ENCODE measurements at places on chromosomes 16 and 17.

- no peak for DNase-seq
These were observed 241.8 kb downstream of the C16orf95 start for GRCh38 chr16:87075319-87075860.

GRCh38 chr16:84746875-84747274 lies 47.1 kb downstream of the USP10 start:
- peak; percentile 19 for DNase-seq

GRCh38 chr17:36944553-36944952 lies 4.2 kb upstream of the AATF start:
- DNase-seq, result no peak

DNA sequence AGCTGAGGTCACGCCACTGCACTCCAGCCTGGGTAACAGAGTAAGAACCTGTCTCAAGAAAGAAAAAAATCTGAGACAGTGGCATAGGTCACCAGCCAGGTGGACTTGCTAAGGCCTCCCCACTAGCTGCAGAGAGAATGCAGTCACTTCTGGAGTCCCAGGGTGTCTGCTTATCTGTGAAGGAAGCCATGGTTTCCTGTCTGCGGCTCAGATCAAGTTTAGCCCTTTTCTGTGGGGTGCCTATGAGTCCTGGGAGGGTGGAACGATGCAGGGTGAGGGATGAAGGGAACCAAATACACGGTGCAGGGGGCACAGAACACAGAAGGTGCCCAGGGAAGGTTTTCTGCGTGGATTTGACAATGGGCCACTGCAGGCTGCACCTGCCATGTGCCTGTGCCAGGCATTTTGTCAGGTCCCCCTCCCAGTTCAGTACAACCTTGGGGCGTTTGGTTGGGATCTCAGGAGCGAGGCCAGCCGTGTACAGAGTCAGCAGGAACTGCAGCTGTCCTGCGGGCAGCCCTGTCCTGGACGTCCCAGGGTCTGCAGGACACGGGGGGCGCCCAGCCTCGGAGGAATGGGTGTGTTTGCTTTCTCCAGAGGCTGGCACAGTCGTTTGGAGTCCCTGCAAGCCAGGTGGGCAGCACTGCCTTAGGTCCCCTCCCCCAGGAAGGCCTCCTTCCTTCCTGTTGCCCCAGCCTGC lies 41.8 kb downstream of the RAB11FIP4 start:
- no peak for DNase-seq

DNA sequence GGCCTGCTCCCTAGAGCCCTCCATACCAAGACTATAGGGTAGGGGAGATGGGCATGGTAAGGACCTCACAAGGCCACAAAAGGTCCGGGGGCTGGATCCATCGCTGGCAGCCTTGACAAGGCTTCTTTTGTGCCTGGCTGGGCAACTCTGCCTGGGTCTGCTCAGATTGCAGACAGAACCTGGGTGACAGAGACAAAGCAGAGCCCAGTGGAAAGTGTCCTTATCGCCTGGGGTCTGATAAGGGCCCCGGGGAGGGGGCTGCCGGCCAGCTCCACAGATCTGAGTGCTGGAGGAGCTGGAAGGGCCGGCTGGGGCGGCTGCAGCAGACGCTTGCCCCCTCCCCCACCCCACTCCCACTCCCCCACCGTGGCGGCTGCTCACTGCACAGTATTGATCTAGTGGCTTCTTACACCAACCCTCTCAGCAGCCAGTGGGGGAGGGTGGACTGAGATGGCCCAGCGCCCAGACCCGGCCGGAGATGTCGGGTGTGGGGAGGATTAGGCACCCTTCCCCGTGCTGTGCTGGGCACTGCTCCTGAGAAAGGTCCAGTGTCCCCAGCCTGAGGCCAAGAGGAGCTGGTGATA lies 7.2 kb downstream of the MMP15 start:
- no peak for DNase-seq

GRCh38 chr16:2981899-2982250 lies 1.6 kb upstream of the PKMYT1 start:
- DNase-seq, result no peak

GRCh38 chr17:50331085-50331791 lies 14.7 kb upstream of the XYLT2 start:
- no peak for DNase-seq

DNA sequence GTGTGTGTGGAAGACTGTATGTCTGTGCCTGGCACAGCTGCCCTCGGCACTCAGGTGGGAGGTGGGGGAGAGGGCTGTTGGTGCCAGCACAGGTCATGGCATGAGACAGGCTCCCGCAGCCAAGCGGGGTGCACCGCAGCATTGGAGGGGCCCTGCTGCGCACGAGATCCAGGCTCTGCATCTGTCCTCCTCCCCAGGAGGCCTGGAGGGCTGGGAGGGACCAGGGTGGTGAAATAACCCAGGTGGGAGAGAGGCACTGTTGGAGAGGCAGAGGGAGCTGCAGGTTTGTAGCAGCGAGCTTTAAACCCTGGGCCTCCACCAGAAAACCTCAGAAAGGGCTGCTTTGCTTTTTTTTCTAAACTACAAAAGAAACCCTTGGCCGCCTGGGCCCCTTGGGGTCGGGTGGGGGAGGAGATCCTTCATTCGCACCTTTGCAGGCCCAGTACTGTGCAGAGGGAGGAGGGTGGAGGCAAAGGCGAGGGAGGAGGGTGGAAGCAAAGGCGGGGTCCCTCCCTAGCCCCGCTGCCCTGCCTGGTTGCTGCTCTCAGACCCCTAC lies 241.7 kb downstream of the SEC14L1 start:
- DNase-seq, result peak; percentile 85

- no peak for DNase-seq
These were observed 6.5 kb upstream of the RAP1GAP2 start for GRCh38 chr17:2789700-2790099.

DNA sequence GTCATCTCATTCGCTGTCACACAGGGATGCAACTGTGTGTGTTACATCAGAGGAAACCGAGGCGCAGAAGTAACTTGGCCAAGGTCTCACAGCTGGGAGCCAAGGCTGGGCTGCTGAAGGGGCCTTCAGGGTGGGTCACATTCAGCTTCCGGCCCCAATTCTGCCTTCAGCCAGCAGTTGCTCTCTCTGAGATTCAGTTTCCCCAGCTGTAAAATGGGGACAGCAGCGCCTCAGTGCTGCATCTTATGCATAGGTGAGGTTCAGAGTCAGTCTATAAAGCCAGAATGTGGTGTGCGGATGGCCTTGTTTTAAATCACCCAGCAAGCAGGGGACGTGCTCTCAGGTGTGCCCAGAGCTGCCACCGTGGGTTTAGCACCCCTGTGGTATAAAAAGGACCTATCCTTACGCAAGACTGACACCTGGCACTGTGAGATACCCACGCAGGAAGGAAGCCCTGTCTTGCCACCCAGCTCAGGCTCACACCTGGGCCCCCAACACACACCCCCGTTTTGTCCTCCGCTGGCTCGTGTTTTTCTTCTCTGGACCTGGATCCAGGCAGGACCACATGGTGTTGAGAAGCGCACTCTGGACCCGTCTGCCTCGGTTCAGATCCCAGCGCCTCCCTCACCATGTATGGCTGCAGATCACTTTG lies 94.6 kb upstream of the GSE1 start:
- no peak for DNase-seq

DNA sequence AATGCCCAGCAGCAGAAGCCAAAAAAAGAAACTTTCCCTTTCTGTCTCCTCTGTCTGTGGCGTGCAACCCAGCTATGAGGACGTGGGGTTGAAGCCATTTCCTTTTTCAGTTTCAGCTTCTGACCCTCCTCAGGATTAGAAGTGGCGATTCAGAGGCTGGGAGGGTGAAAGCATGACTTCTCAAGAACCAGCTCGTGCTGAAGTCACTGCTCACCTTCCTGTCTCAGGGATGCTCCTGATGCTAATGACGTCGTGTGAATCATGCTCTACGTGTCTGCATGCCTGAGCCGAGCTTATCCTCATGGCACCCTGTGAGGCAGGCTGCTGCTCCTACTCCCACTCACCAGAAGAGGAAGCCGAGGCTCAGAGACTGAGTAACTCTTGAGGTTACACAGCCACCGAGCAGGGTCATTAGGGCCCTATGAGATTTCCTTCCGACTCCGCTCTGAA lies 5.7 kb upstream of the LPO start:
- DNase-seq, result no peak

- no peak for DNase-seq
These were observed 34.5 kb downstream of the PSME3IP1 start for GRCh38 chr16:57151369-57151768.

DNA sequence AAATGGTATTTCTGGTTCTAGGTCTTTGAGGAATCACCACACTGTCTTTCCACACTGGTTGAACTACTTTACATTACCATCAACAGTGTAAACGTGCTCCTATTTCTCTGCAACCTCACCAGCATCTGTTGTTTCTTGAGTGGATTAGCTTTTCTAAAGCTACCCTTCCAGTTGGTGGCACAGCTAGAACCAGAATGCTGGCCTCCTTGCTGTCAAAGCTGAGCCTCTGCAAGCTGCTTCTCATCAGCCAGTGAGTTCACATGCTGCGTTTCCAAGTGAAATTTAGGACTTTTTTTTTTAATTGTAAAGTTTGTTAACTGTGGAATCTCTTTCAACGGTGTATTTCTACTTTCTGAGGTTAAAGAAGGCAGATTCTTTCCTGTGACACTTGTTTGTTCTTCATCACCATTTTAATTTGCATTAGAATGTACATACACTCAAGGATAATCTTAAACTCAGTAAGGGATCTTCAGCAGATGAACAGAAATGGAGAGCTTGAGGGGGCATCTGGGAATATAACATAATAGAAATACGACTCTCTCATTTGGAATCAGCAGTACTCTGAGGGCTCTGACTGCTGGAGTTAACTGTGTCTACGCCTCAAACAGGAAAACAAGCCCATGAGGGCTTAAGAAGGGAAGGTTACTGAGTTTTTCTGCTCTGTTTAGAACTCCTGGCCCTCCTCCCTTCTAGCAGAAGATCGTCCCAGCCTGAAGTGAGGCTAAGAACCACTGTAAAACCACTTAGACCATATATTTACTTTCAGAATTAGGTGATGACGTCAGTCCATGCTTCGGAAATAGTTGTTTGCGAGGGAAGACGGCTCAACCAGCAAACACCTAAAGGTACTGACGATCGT lies 148.4 kb upstream of the FAM20A start:
- DNase-seq, result no peak

GRCh38 chr16:50121721-50122445 lies 31.2 kb upstream of the TENT4B start:
- DNase-seq, result no peak

- DNase-seq, result no peak
These were observed 103.9 kb upstream of the FAM20A start for GRCh38 chr17:68704871-68705713.

- DNase-seq, result no peak
These were observed at the start of gene CSF3 for GRCh38 chr17:40015005-40015997. TSS of gene CSF3 (plus strand) at chr17:40015440. CDS start at chr17:40015475, 35 bp downstream.

GRCh38 chr17:40472733-40473452 lies 28.5 kb downstream of the TNS4 start:
- DNase-seq, result no peak

GRCh38 chr17:31058976-31059375 lies 35.8 kb upstream of the NF1 start:
- no peak for DNase-seq

GRCh38 chr17:27654654-27655524 lies 23.9 kb downstream of the LGALS9 start:
- peak; percentile 88 for DNase-seq

DNA sequence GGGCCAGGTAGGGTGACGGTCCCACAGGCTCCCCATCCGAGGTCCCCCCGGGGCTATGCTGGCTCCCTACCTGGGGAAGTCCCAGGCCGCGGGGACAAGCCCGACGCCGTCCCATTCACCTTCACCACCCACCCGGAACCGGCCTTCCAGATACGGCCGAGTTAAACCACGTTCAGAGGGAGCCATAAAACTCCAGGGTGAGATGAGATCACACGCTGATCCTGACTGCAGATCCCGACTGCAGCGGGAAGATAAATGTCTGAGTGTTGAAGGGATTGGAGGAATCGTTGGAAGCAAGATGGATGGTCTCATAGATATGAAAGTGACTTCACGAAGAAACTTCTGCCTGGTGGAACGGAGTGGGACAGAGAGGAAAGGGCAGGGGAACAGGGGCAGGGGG lies 13.6 kb upstream of the C1QTNF8 start:
- no peak for DNase-seq

GRCh38 chr17:64178011-64178825 lies 48.3 kb upstream of the ERN1 start:
- DNase-seq, result no peak

DNA sequence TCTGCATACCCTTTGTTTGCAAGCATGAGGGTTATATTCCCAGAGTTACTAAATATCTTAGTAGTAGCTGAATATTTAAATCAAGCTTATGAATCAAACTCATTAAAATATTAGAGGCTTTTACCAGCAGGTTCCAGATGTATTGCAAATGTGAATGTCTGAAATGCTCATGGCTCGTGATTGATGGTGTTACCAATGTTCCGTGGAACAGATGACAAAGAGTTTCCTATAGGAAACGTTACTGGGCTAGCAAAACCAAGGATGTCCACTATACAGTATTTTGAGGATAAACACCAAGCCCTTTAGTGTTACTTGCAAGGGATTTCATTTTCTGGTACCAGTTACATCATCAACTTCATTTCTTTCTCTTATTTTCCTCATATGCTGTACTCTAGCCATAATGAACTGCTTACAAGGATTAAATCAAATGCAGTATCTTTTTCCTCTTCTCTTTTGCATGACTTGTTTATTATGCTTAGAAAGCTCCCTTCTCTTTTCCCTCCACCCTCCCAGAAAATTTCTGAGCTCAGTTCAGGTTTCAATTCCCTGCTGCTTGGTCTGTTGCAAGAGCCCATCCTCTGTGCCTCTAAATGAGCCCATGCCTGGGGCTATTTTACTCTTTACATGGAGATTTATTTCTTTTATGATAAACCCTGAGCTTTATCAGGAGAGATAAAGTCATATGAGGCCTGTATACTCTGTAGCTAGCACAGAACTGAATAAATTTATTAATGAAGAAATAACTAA lies 1537.1 kb upstream of the GOT2 start:
- no peak for DNase-seq

DNA sequence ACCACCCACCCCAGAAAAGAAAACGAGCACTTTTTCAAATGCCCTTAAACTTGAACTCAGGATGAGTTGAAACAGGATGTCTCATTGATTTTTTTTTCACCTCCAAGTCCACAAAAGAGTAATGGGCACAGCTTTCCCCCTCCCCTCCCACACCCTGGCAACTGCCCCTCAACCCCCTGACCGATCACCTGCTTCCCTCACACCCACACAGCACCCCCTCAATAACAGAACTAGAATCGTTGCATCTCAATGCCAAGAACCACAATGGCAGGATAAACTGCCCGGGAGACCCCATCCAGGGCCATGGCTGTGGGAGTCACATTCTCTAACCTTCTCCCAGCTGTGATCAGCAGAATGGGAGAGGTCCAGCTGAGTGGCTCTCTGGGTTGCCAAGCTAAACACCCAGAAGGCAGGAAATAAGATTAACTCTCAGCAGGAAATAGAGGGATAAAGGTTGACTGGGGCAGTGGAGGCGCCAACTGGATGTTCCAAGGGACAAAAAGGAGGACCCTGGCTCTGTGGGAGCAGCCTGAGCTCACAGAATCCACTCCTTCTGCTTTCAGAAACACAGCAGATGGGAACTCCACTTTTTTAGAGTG lies 128.0 kb upstream of the SDK2 start:
- no peak for DNase-seq

- DNase-seq, result no peak
These were observed 59.7 kb downstream of the SHISA6 start for GRCh38 chr17:11300738-11301137.
